Activated naive CD4-positive, alpha-beta T cell treated with Interleukin-2 at 50 U/mL for 16 hours (primary cell): ENCODE measurements at places on chromosomes 12 and 14.

- DNase-seq: no peak
Observed at GRCh38 chr12:98532687-98533304, 17.4 kb downstream of the TMPO start.

DNA sequence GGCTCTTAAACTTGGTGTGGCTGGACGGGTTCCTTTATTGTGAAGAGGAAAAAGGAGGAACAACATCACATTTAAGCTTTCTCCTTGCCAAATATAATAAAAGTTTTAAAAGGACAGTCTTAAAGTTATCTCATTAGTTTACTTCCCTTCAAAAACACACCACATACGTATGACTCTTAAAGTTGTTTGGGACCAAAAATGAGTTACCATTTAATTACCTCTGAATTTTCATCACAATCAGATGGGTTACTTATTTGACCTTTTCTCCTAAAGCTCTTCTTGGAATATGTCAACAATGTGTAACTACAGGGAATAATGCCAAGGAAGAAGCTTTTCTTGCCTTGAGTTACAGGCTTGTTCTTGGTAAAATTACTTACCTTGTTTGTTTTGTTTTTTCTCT, 16.4 kb downstream of the RAB21 start:
- no peak for DNase-seq

- DNase-seq: no peak
Observed at GRCh38 chr14:64787619-64788018, 83.4 kb downstream of the PLEKHG3 start.

- no peak for DNase-seq
Observed at GRCh38 chr12:66049538-66050282, 80.8 kb downstream of the LLPH start.

GRCh38 chr12:127984386-127985055, 282.4 kb upstream of the TMEM132C start:
- DNase-seq: no peak

GRCh38 chr12:97151481-97151880, 244.4 kb downstream of the NEDD1 start:
- no peak for DNase-seq

- DNase-seq: no peak
Observed at GRCh38 chr14:94135476-94135875, 6.1 kb upstream of the IFI27L2 start.

GRCh38 chr14:60275932-60276331, 26.9 kb downstream of the PPM1A start:
- no peak for DNase-seq

DNA sequence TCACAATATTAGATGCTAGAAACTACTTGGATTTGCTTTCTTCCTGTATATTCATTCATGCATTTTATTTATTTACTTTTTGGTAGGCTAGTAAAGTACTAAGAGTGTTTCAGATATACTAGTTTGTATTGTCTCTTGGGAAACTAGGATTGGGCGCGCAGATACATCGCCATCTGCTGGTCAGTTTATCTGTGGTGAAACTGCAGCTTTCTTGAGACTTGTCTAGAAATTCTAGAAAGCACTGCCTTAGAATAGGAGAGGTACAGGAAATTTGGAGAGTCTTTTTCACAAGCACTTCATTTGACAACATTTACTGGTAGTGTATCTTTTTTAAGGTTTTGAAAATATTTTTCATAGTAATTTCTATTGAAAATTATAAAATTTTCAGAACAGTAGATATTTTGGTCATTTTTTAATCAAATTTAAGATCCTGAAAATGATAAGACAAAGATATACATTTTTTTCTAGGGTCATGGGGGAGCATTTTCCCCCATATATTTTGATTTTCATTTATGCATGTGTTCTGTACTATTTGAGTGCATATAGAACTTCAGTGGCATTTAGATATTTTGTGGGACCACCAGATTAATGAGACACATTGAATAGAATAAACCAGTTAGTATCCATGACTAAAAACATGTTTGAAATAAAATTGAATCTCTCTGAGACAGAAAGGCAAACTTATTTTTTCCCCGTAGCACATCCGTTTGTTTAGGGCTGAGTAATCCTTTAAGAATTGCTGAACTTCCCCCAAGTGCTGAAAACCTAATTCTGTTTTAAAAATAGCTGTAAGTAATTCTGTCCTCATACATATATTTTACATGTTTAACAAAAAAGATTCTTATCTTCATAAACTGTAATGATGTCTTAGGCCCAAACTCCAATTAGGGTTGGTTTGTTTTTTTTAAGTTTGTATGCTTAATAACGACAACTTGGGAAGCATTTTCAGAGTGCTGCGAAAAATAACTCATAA, 44.5 kb downstream of the SLC38A6 start:
- peak; percentile 44 for DNase-seq

- DNase-seq: no peak
Observed at GRCh38 chr14:59582161-59582560, 5.5 kb upstream of the CCDC175 start.

- no peak for DNase-seq
Observed at GRCh38 chr12:121175383-121176119, 34.4 kb upstream of the P2RX4 start.

DNA sequence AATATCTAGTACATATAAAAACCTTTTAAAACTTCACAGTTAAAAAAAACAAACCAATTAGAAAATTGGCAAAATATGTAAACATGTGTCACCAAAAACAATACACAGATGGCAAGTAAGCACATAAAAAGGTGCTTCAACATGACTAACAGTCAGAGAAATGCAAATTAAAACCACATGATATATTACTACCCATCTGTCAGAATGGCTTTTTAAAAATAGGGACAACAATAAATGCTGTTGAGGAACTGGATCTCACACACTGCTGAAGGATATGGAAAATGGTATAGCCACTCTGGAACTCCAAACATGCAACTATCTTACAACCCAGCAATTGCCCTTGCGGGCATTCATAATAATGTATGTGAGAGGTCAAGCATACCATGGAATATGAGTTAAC, 1153.6 kb downstream of the FLRT2 start:
- DNase-seq: no peak

GRCh38 chr12:3933074-3933818, 60.0 kb upstream of the PARP11 start:
- DNase-seq: no peak

DNA sequence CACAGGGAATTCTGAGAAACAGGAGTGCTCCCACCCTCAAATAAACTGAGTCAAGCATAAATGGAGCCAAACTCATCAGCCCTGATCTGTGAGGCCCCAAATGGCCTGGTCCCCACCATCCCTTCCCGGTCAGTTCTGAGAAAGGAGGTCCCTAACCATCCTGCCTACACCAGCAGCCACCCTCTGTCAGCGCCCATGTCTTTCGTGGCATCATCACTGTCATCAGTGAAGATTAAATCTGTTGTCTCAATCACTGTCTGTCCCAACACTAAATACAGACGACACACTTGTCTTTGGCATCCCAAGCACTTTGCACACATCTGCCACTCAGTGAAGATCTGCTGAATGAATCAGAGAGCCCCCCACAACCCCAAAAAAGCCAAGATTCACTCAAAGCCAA, 22.4 kb downstream of the VPS37B start:
- DNase-seq: no peak

- DNase-seq: no peak
Observed at GRCh38 chr12:96120359-96121100, 73.6 kb upstream of the ELK3 start.

DNA sequence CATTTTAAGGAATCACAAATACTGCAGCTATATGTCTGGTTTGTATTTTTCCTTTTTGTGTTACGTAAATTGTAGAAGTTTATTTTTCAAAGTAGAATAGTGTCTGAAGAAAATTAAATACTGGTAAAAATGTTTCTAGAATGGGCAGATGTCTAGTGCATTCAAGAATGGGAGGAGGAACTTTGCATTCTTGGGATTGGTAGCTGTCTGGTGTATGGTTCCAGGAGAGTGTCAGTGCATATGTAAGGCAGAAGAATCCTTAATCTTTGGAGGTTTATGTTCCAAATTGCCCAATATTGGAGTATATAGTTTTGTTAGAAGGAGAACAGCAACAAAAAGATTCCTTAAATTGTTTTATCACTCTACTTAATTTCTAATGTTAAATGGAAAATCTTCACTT, 13.5 kb downstream of the PAPOLA start:
- no peak for DNase-seq

GRCh38 chr12:32821293-32821692, 65.6 kb upstream of the YARS2 start:
- no peak for DNase-seq

DNA sequence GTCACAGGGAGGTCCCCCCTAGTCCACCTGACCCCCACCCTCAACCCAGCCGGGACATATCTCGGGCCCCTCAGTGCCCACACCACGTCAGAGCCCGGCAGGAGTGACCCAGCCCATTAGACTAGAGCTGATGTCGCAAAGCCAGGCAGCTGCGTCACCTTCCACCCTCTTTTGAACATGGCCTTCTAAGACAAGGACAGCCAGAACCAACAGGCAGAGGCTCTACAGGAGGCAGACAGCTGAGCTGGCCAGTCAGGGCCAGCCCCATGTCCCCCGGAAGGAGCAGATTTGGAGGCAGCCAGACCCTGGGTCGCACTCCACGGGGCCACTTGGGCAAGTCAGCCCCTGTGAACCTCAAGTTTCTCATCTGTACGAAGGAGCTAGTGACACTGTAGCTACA, 44.1 kb downstream of the SCARB1 start:
- no peak for DNase-seq

- no peak for DNase-seq
Observed at GRCh38 chr12:56759263-56759908, 3.7 kb upstream of the HSD17B6 start.

- DNase-seq: peak; percentile 59
Observed at GRCh38 chr12:101697197-101697929, at the start of gene CHPT1. CHPT1 (plus strand) TSS chr12:101697640; CDS start chr12:101697862, 222 bp downstream.
